ENCODE measurements at places on chromosomes 4 and X.

- no peak for DNase-seq
Observed at GRCh38 chr4:81512001-81512756, 40.5 kb upstream of the RASGEF1B start.

GRCh38 chr4:157221895-157222770 lies 1.6 kb downstream of the GRIA2 start:
- DNase-seq = no peak

GRCh38 chr4:107815158-107815557 lies 9.6 kb upstream of the SGMS2 start:
- no peak for DNase-seq

GRCh38 chrX:70088751-70089150 lies 26.5 kb downstream of the OTUD6A start:
- DNase-seq = no peak

- no peak for DNase-seq
Observed at GRCh38 chrX:111375747-111376146, 36.2 kb downstream of the DCX start.

DNA sequence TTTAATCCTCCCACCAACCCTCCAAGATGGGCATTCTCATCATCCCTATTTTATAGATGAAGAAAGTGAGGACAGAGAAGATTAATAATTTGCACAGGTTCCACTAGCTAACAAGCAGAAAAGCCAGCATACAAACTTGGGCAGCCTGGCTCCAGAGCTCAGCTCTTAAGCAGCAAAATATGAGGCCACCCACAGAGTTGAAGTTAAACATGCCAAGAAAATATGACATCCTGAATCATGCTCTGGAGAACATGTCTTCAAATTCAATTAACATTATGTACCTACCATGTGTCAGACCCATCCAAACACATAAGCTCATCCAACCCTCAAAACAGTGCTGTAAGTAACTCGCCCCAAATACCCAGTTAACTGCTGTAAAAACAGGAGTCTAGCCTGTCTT lies 33.9 kb downstream of the USP46 start:
- no peak for DNase-seq

- DNase-seq = no peak
Observed at GRCh38 chr4:2290974-2291704, 29.2 kb upstream of the MXD4 start.

GRCh38 chr4:165440415-165441158 lies 61.8 kb downstream of the CPE start:
- no peak for DNase-seq

DNA sequence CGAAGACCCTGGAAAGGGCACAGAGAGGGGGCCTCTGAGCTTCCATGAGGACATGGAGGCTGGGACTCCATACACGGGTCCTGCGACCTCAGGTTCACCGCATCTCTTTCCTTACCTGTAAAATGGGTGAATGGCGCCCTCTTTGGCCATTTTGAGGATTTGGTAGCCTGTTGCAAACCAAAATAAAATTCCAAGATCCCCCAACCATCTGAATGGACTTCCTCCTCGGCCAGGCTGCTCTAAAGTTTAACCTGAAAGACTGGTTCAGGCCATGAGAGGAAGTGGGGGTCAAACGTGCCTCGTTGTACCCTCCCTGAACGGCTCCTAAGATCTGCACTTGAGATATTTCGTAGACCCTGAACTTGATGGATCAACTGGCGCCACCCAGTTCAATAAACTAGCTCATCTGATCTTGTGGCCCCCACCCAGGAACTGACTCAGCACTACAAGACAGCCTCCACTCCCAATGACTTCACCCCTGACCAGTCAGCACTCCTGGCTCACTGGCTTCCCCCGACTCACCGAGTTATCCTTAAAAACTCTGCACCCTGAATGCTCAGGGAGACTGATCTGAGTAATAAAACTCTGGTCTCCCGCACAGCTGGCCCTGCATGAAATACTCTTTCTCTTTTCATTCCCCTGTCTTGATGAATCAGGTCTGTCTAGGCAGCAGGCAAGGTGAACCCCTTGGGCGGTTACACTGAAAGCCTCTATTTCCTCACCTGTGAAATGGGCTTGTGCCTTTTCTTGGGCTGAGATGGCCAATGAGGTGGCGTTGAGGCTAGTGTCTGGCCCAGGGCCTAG lies 32.9 kb upstream of the GPR78 start:
- no peak for DNase-seq

DNA sequence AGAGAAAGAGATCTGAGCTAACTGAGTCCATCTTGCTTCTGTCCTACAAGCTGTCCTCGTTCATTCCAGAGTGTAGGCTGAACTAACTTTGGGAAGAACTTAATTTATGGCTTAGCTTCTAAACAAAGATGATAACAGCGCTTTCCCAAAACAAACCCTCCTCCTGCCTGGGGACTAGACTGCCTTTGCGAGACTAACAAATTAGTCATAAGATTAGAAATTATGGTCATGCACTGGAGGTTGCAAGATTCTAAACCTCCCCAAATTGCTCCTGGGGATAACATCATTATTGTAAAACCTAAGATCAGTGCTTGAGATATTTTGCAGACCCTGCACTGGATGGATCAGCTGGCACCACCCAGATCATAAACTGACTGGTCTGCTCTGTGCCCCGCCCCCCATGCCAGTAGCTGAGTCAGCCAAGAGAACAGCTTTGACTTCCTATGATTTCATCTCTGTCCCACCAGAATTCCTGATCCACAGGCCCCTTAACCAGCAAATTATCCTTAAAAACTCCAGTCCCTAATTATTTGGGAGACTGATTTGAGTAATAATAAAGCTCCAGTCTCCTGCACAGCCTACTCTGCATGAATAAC lies 883.3 kb downstream of the TRIML1 start:
- DNase-seq = no peak

DNA sequence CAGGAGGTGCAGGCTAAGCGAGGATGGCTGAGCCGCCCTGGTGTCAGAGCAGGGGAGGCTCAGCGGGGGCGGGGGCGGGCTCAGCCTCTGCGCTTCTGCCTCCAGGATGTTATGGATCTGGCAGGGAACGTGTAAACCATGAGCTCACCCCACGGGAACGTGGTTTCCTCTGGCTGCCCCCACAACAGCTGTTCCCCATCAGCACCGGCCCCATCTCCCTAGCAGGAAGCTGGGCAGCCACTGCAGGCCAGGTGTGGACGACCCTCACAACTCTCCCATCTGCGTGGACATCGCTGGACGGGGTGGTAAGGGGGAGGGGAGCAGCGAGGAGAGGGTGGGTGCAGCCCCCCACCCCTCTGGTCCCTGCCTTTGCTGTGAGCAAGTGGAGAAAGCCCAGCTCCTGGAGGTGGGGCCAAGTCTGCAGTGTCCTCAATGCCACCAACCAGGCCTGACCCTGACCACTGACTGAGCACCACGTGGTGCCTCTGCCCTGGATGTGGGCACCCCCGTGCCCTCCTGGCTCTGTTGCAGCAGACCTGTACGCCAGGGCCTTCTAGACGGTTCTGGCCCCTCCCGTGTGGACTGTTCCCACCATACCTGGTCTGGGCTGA lies 28.1 kb upstream of the SPON2 start:
- no peak for DNase-seq

GRCh38 chr4:37392521-37393255 lies 148.1 kb downstream of the NWD2 start:
- no peak for DNase-seq

DNA sequence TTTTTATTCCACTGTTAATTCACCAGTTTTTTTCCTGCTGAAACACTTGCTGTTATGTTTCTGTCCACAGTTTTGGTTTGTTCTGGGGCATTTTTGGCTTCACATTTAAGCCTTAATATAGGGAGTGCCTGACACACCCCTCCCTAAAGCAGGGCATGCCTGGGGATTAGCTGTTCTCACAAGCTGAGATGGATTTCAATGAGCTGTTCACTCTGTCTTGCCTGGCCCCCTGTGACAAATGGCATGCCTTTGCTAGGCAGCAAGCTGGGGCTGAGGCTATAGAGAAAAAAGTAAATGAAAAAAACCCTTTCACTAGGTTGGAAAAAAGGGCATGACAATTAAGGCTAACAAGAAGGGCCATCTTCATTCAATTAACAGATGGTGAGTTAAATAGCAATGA lies 22.4 kb downstream of the LPAR4 start:
- DNase-seq = no peak

GRCh38 chrX:311156-312129 lies 7.2 kb downstream of the GTPBP6 start:
- DNase-seq = no peak

- DNase-seq = no peak
Observed at GRCh38 chr4:159051245-159052071, 51.4 kb upstream of the RAPGEF2 start.

GRCh38 chr4:3256230-3257102 lies 7.5 kb downstream of the MSANTD1 start:
- no peak for DNase-seq

DNA sequence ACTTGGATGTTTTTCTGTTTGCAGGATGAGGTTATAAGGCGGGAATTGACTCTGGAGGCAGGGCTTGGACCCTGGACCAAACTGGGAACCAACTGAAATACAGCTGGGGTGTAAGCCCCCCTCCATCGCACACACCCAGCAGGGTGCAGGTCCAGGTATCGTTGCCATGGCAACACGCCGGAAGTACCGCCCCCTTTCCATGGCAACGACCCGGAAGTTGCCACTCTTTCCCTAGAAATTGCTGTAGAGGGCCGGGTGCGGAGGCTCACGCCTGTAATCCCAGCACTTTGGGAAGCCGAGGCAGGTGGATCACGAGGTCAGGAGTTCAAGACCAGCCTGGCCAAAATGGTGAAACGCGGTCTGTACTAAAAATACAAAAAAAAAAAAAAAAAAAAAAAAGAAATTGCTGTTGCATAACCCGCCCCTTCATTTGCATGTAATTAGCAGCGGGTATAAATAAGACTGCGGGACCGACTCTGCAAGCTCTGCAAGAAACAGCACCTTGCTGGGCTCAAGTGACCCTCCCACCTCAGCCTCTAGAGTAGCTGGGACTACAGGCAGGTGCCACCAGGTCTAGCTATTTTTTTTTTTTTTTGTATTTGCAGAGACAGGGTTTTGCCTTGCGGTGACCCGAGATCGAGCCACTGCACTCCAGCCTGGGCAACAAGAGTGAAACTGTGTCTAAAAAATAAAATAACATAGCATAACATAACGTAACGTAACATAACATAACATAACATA lies 139.6 kb downstream of the CRLF2 start:
- no peak for DNase-seq

DNA sequence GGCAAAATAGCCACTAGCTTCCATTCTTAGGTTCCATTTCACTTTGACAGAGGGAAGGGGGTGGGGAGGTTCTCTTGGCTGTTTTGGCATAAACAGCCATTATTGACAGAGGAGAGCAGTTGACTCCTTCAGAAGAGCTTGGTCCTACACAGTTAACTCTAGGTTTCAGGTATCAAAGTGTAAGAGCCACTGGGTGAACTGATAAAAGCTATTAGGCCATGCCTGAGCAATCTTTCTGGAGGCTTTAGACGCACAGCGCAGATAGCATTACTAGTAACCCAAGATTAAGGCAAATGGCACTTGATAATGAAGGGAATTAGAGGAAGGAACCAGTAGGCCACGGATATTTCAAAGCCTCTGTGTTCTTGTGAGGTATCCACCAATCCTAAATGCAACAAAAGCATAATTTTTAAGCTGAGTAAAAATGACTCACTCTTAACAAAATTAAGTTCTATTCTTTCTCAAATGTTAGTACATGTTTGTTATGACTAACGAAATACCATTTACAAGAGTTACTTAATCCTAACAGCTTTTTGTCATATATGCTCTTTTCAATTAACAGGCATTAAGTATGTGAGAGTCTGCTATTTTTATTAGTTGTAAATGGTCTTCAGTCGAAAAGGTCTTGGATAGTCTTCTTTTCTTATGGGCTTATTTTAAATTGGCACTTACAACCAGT lies 53.6 kb downstream of the SLC7A11 start:
- DNase-seq = no peak

- no peak for DNase-seq
Observed at GRCh38 chrX:538311-538710, 92.3 kb upstream of the SHOX start.

DNA sequence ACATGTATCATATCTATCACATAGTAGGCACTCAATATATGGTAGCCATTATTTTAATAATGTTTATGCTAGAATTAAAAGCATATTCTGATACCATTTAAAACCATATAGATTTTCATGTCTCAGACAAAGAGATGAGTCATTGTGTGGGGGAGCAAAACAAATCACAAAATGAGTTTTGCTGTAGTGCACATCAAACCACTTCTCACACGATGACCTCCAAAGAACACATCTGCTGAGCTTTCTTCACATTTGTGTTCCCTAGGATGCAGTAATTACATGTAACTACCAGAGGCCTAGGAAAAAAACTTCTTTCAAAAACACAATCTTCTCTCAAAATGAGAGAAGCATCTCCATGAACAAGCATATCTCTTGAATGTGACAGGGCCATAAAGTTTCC lies 56.1 kb upstream of the BRS3 start:
- no peak for DNase-seq

DNA sequence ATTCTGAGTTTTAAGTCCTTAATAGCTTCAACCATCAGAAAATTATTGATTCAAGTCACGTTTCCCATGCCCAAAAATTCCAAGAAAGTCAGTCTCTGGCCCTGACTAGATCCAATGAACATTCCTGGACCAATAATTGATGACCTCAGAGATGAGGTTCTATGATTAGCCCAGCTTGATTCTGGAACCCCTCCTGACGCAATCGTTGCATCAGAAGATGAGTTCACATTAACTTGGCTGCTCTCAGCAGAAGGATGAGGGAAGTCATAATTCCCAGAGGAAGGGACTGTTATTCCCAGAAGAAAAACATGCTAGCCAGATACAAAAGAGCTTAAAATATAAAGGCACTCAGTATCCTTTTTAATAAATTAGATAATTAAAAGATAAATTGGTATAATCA lies 34.3 kb upstream of the CPEB2 start:
- DNase-seq = no peak

- no peak for DNase-seq
Observed at GRCh38 chrX:51144828-51145442, 187.7 kb upstream of the NUDT10 start.

- no peak for DNase-seq
Observed at GRCh38 chr4:19401301-19402080, 850.2 kb upstream of the SLIT2 start.

DNA sequence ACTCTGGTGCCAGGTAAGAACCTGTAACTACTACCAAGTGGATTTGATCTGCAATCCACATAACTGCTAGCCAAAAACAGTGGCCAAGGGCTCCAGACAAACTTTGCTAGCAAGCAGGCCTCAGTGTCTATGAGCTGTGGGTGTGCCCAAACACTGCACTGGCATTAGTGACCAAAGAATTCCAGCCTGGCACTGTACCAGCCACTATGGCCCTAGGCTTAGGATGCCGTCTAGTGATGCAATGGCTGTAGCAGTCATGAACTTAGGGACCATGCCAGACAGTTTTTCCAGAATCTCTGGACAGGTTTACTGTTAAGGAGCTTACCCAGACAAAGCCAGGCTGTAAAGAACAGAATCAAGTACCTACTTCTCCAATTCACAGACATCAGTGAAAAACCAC lies 33.7 kb upstream of the PRR27 start:
- no peak for DNase-seq

DNA sequence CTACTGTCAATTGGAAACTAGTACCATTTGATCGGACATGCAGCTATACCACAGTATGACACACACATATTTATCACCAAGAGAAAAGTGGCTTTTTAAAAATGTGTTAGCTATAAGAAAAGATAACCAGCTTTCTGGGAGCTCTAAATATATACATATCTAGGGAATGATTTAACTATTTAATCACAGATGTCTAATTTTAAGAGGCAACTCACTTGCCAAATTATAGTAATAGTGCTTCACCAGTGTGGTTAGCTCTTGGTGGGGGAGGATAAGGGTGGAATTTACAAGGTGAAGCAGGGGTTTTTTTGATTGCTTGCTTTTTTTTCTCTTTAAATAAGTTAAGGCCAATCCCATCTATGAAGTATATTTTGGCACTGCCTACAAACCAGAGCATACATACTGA lies 547.7 kb upstream of the DIPK2B start:
- DNase-seq = no peak

Measured in NCI-H1048 (cell line).